ENCODE measurements at places on chromosomes 5 and 9.

- DNase-seq = no peak
Measured at GRCh38 chr5:35134278-35135030, 86.7 kb upstream of the AGXT2 start.

GRCh38 chr5:109823597-109823996 is 133.9 kb downstream of the MAN2A1 start:
- no peak for DNase-seq

GRCh38 chr5:165497707-165498106 is 1992.3 kb downstream of the MAT2B start:
- no peak for DNase-seq

DNA sequence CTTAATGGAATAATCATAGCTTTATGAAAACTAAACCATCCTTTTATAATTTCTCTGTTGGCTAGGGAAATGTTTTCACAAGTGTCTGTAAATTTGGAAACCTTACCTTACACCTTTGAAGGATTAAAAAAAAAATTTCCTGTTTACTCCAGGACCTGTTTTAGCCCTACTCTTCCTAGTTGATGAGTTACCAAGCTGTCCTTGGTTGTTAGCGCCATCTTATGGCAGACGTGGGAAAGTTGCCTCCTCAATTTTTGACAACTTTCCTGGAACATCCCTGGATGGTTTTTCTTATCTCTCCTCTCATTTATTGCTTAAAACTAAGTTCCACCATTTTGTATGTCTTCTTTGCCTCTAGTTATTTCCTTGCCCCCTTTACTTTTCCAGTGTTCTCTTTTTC is 25.7 kb downstream of the ZSWIM6 start:
- no peak for DNase-seq

DNA sequence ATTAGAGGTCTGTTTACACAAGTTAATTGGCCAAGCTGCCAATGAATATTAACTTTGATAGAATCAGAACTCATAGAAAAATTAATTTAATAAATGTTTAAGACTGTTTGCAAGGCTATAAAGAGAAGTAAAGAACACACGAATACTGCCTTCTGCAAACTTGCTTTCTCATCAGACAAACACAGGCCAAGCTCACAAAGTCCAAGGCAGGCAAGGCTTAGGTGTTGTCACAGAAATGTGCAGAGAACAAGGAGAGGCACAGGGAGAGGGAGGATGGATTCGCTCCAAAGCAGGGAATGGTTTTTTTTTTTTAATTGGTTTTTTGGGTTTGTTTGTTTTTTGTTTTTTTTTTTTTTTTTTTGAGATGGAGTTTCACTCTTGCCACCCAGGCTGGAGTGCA is 43.4 kb downstream of the RETREG1 start:
- no peak for DNase-seq

- no peak for DNase-seq
Measured at GRCh38 chr5:5100635-5101034, 39.5 kb upstream of the ADAMTS16 start.

DNA sequence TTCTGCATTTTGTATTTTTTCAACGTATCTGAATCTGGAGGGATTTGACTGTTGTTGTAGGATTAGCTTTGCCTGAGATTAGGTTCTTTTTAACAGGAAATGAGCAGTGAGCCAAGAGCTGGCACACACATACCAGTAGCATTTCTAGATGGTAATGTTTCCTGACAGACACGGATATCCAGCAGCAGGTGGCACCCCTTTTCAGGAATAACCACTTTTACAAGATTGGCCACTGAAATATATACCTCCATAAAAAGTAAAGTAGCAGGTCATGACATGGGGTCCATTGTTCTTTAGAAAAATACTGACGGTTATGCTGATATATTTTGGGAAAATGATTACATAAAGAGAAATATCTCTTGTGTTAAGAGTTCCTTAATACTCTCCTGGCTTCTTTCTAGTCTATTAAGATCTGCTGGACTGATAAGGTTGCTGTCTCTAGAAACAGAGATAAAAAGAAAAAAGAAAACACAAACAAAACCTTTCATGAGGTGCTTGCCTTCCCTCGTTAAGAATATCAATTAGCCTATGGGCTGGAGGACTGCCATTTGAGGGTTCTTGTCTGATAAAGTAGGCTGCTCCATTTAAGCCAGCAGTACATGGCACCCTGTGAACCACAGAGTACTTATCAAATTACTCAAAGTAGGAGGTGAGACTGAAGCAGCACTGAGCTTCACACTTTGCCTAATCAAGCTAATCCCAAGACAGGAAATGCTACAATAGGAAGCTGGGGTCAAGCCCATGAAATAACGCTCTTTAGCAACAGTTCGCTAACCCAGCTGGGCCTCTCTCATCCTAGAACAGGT is 101.6 kb upstream of the PCA3 start:
- DNase-seq = no peak

- no peak for DNase-seq
Measured at GRCh38 chr9:121478816-121479676, 20.6 kb downstream of the GGTA1 start.

DNA sequence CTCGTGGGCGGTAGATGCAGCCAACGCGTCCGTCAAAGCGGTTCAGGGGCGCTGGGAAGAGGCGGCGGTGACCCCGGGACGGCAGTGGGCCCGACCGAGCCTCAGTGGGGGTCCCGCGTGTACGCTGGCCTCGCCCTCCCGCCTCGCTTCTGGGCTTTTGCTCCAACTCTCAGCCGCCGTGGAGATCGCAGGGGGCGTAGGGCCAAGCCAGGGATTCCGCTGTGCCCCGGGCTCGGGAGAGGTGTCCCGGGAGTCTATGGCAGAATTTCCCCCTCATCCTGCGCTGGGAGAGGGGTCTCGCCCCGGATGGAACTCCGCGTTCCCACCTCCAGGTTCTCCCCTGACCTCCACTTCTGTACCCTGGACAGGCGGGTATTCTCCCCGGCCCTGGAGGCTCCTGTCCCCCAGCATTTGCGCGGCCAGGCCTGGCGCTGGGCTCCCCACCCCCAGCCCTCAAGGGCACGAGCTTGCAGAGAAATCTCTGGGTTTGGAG is 131.9 kb downstream of the MRPL36 start:
- no peak for DNase-seq

- no peak for DNase-seq
Measured at GRCh38 chr5:72598401-72599064, 91.3 kb upstream of the ZNF366 start.

DNA sequence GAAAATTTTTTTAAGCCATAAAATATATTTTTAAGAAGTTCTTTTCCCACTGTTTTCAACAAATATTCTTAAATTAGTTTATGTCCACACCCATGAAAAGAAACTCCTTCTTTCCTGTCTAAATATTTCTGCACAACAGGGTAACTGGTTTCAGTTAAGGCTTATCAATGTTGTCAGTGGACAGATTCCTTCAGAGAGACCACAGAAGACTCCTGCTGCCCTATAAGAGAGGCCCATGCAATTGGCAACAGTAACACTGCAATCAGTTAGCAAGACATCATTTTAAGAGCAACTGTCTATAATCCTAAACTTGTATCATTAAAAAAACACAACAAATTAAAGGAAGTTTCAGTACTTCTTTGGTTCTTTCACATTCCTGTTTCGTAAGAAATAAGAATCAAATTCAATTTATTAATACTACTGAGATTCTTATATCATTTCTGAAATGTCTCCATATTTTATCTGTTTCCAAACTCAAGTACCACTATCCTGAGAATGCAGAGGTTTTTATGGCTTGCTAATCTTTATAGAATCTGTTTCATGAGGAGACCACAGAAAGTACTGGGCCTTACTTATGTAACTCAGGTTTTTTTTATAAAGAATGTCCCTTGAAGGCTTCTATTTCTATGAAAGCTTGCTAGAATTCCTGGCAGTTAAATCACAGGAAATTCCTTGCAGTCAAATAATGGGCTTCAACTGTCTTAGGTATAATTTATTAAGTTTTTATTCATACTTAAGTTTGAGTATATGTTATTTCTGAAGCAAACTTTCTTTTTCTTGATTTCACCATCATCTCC is 240.2 kb downstream of the RFX3 start:
- no peak for DNase-seq

DNA sequence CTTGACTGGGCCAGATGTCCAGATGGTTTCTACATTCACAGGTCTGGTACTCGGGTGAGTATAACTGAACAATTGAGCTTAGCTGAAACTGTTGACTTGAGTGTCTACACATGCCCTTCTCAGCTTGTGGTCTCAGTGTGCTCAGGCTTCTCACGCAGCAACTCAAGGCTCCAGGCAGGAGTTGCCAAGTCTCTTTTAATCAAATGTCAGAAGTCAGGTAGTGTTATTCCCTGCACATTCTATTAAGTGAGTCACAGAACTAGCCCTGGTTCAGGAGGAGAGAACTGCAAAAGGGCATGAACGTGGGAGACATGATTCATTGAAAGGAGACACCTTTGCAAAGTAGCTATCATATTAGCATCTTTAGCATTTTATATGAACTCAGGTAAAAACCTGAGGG is 199.3 kb upstream of the ACTBL2 start:
- DNase-seq = no peak

DNA sequence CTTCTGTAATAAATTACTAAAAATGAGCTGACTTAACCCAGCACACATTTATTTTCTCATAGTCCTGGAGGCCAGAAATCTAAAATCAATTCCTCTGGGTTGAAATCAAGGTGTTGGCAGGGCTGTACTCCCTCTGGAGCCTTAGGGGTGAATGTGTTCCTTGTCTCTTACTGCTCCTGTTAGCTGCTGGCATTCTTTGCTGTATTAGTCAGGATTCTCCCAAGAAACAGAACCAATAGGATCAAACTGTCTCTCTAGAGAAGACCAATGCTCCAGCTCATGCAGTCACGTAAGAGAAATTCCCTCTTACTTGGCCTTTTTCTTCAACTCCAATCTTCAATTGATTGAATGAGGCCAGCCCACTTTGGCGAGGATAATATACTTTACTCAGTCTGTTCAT is 15.3 kb upstream of the CD180 start:
- DNase-seq = no peak

DNA sequence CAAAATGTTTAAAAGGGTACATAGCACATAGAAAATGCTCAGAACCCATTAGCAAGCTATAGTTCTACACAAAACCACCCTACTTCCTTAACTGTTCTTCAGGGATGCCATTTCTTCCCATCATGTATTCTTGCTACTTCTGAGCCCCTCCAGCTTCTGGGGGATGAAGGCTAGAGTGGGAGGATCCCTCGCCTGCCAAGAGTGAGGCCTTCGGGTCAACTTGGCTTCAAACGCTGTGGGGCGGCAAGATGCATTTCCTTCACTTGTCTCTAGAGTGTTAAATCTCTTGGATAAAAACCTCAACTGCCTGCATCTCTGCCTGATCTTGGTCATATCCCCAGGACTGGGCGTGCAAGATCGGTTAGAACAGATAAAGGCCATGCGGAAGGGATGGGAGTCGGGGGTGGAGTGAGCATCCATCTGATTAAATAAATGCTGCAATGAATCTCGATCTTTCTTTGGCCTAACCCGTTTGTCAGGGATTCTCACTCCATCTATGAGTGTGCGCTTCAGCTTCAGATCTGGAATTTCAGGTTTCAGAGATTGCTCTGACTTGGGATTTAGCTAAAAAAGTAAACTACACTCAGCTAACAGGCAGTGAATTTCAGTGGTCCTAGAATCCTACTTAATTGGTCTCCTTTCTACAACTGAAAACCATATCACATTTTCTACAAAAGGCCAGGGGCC is 118.0 kb upstream of the PANK3 start:
- no peak for DNase-seq

DNA sequence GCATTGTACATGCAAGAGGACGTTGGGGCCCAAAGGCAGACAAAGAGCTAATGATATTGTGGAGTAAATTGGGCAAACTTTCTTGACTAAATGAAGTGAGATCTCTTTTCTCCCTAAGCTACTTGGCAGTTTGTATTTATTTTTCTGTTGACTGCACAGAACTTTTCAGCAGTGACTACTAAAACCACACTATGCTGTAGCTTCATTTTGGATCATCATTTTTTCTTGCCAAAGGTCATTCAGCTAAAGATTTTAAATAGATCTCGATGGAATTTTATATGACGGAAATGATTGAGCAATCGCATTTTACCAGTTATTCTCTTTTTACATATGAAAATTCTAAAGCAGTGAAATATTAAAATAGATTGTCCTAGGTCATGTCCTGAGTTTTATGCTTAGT is 286.1 kb upstream of the ACTBL2 start:
- no peak for DNase-seq

- no peak for DNase-seq
Measured at GRCh38 chr5:71839096-71839884, 120.2 kb downstream of the CARTPT start.

- DNase-seq = no peak
Measured at GRCh38 chr5:135871268-135871915, 24.2 kb downstream of the IL9 start.

DNA sequence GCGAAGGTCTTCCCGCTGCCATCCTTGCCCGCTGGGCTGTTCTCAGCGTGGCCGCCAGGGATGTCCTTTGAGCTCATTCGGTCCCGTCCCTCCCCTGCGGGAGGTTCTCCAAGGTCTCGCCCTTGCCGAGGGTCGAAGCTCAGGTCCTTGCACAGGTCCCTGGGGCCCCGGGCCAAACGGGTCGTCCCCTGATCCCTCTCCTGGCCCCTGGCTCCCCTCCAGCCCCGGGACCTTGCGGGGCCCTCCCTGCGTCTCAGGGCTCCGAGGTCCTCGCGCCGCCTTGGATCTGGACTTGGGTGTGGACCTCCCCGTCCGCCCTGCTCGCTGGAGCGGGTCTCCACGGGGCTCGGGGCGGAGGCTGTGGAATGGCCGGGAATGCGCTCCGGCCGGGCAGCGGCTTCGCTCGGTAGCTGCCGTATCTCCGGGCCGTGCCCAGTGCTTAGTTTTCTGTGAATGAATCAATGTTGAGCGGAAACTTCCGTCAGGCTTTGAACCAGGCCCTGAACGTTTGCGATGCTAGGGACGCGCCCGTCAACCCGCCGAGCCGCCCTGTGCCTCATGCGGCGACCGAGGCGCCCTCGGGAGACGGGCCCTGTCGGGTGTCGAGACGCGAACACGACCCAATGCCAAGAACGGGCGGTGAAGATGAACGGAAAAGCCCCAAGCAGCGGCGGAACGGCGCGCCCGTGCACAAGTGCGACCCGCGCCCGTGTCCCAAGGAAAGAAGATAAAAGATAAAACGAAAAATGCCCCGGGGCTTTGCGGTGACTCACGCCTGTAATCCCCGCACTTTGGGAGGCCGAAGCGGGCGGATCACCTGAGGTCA is 780 bp downstream of the RNU6ATAC start:
- DNase-seq = peak; percentile 60

DNA sequence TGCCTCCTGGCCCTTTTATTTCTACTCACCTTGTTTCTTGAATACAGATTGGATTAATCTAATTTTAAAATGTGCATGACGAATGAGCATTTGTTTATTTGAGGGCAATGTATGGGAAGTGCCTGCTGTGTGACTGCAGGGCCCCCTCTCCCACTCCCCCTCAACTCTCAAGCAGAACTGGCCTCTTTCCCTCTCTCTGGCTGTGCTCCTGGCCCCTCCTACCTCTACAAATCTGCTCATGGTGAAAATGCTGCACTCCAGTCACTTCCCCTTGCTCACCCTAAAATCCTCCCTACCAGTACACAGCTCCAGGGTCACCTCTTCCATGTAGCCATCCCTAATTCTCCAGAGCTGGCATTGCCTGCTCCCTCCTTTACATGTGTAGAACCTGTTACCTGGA is 17.2 kb upstream of the NDST1 start:
- no peak for DNase-seq

GRCh38 chr9:81069038-81069795 is 620.1 kb downstream of the TLE1 start:
- no peak for DNase-seq

Data from activated CD4-positive, alpha-beta T cell treated with anti-CD3 and anti-CD28 coated beads for 4 hours (primary cell).